ENCODE measurements at places on chromosomes 6 and 20. TPM values are rescaled to one million over a fixed set of nuclear protein-coding genes. Genes with fewer than 3 reads are reported as not detected.

DDX27 gene
- 26.5 TPM for total RNA-seq

ADA gene
- total RNA-seq, result 40.7 TPM

JAG1 gene
- 156 TPM for total RNA-seq

LTA gene
- total RNA-seq, result not detected

RNF8 gene
- 21.5 TPM for total RNA-seq

TPD52L1 gene
- 83.5 TPM for total RNA-seq
